ENCODE measurements at places on chromosomes 2 and 18.

DNA sequence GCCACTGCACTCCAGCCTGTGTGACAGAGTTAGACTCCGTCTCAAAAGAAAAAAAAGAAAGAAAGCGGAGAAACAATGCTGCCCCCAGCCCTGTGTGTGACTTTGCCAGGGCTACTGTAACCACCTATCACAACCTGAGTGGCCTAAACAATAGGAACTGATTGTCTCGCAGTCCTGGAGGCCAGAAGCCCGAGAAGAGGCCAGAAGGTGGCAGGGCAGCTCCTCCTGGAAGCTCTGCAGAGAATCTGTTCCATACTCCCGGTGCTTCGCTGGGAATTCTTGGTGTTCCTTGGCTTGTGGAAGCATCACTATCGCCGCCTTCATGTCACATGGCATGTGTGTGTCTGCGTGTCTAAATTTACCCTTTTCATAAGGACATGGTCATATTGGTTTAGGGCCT is 14.4 kb upstream of the RAB17 start:
- H3K27ac ChIP-seq, result no peak overlapping the region
- peak; percentile 11 for DNase-seq
- peaks cover 9% of the 10 kb centered on the region for H3K4me1 ChIP-seq

DNA sequence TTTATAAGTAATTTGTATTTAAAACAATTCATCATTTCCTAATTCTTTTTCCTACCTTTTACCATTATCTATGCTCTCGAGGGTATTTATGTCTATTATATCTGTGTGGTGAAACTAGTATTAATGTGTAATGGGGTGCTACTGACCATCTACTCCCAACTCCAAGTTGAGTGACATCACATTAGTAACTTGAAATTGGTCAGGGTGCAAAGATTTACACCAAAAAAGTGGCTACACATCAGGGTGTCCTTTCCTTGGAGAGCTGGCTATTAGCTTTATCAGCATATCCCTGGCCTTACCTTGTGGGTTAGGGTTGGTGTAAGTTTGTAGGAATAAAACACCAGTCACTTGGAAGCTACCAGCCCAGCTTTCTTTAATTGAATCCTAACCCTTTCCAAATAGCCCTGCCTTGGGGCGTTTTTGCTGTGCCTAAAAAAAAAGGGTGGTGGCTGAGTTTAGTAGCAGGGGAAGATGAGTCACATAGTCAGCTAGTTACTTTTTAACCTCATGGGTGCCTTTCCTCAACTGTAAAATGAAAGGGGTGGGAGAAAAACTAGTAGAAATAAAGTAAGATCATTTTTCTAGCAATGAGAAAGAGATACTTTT is 14.0 kb downstream of the ANXA4 start:
- DNase-seq, result no peak
- no peak overlapping the region for H3K27ac ChIP-seq
- no peaks in the 10 kb centered on the region for H3K36me3 ChIP-seq
- no peaks in the 10 kb centered on the region for H3K4me1 ChIP-seq

- no peak overlapping the region for H3K27ac ChIP-seq
- no peak for DNase-seq
- H3K36me3 ChIP-seq, result no peaks in the 10 kb centered on the region
- peaks cover 8% of the 10 kb centered on the region for H3K4me1 ChIP-seq
- no peak overlapping the region for H3K4me3 ChIP-seq
Measured at GRCh38 chr2:161042990-161043625, 117.1 kb upstream of the TANK start.

GRCh38 chr18:42760290-42760689 is 355.2 kb downstream of the RIT2 start:
- no peaks in the 10 kb centered on the region for H3K27me3 ChIP-seq
- H3K4me3 ChIP-seq, result no peak overlapping the region
- H3K27ac ChIP-seq, result no peak overlapping the region
- no peaks in the 10 kb centered on the region for H3K36me3 ChIP-seq

All from Karpas-422 (cell line).